ENCODE measurements at places on chromosomes 2 and 18. TPM values are rescaled to one million over a fixed set of nuclear protein-coding genes. Genes with fewer than 3 reads are reported as not detected.

GRCh38 chr18:37654731-37655369, 89.3 kb upstream of the CELF4 start:
- DNase-seq = no peak
- H3K4me1 ChIP-seq = no peaks in the 10 kb centered on the region
- H3K4me3 ChIP-seq = no peak overlapping the region
- no peak overlapping the region for H3K27ac ChIP-seq
- H3K36me3 ChIP-seq = peaks cover 3% of the 10 kb centered on the region

GRCh38 chr18:63003899-63004298, 288.6 kb downstream of the PHLPP1 start:
- H3K27ac ChIP-seq = no peak overlapping the region
- no peaks in the 10 kb centered on the region for H3K4me1 ChIP-seq
- DNase-seq = no peak

The NPAS2 gene
- 40.1 TPM for polyA plus RNA-seq

- no peaks in the 10 kb centered on the region for H3K27me3 ChIP-seq
- no peak overlapping the region for H3K4me3 ChIP-seq
- H3K36me3 ChIP-seq = no peaks in the 10 kb centered on the region
- H3K27ac ChIP-seq = no peak overlapping the region
- no peak for DNase-seq
These were observed 21.4 kb upstream of the HAAO start for GRCh38 chr2:42813763-42814162.

The REG3A gene
- not detected for polyA plus RNA-seq

The KCNK3 gene
- 0.16 TPM for polyA plus RNA-seq

- no peaks in the 10 kb centered on the region for H3K36me3 ChIP-seq
- H3K4me3 ChIP-seq = no peak overlapping the region
- H3K4me1 ChIP-seq = no peaks in the 10 kb centered on the region
- H3K27me3 ChIP-seq = no peaks in the 10 kb centered on the region
- no peak for DNase-seq
These were observed 114.6 kb downstream of the MAPK4 start for GRCh38 chr18:50674307-50674980.

The HIBCH gene
- 8.4 TPM for polyA plus RNA-seq

DNA sequence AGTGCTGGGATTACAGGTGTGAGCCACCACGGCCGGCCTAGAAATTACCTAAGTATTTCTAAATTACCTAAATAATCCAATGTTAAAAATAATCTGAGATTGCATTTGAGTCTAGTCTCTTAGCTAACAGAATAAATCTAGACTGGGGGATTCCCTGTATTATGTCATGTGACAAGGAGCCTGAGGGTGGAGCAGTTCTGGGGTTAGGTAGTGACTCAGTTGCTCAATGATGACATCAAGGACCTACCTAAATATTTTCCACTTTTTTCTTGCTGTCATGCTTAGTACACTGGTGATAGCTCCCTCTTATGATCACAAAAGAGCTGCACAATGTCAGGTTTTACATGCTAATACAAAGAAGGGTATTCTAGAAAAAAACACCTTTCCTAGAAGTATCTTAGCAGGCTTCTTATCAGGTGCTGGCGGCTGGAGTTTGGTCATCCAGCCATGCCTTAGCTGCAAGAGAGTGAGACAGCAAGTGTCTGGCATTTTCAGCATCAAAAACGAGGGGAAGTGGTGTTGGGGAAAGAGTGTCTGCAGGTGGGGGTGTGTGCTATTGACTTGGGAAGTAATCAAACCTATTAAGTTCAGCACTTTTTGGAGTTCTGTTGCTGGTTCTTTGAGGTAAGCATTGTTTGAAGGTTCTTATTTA, 17.5 kb upstream of the CEP192 start:
- H3K27ac ChIP-seq = no peak overlapping the region
- no peaks in the 10 kb centered on the region for H3K27me3 ChIP-seq
- no peak overlapping the region for H3K4me3 ChIP-seq
- no peaks in the 10 kb centered on the region for H3K4me1 ChIP-seq

- H3K4me1 ChIP-seq = no peaks in the 10 kb centered on the region
- no peak for DNase-seq
- H3K27ac ChIP-seq = no peak overlapping the region
- H3K27me3 ChIP-seq = no peaks in the 10 kb centered on the region
- no peaks in the 10 kb centered on the region for H3K36me3 ChIP-seq
These were observed 183.0 kb upstream of the APCDD1 start for GRCh38 chr18:10271481-10271880.

- no peaks in the 10 kb centered on the region for H3K27me3 ChIP-seq
- H3K4me1 ChIP-seq = no peaks in the 10 kb centered on the region
- H3K4me3 ChIP-seq = no peak overlapping the region
- no peak overlapping the region for H3K27ac ChIP-seq
These were observed 44.4 kb upstream of the BZW1 start for GRCh38 chr2:200767111-200767885.

Data from SK-N-SH (cell line).